ENCODE measurements at places on chromosomes 3 and 15.

DNA sequence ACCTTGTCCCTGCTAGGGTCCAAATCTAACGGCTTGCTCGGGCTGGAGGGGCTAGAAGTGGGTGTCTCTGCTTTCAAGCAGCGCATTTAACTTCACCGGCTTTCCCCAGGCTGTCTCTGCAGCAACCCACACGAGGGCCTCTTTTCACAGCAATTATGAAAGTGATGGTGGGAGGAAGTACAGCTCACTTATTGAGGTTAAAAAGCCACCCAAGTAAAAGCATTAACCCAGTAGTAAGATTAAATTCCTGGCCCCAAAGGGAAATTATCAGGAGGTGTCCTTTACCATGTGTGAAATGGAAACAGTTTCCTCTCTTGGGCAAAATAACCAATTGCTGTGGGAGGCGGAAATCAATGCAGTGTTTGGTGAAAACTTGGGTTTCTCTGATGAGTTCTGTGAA, 41.1 kb downstream of the NGRN start:
- no peak for DNase-seq

- DNase-seq: peak; percentile 35
Observed at GRCh38 chr3:131901686-131902085, 133.1 kb downstream of the CPNE4 start.

- DNase-seq: no peak
Observed at GRCh38 chr3:133197619-133198018, 159.4 kb downstream of the TMEM108 start.

DNA sequence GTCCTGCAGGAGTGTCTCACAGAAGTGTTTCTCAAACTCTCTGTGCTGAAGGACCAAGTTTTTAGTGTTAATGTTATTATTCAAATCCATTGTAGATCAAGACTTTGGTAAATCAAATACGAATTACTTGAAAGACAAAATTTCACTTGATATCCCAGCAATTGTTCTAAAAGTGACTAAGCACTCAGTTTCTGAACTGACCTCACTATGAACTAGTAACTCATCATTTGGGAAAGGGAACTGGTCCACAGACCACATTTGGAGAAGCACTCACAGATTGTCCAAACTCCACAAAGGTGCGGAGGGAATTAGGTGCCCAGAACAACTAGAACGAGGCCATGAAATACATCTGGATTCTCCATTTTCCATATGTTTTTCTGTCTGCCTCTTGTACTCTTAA, 25.6 kb downstream of the FAM43A start:
- no peak for DNase-seq

GRCh38 chr15:100856867-100857266, 22.8 kb upstream of the ALDH1A3 start:
- DNase-seq: no peak

- DNase-seq: peak; percentile 8
Observed at GRCh38 chr3:170584585-170585007, 1.3 kb downstream of the SLC7A14 start.

- no peak for DNase-seq
Observed at GRCh38 chr3:13465236-13465873, 14.8 kb upstream of the HDAC11 start.

DNA sequence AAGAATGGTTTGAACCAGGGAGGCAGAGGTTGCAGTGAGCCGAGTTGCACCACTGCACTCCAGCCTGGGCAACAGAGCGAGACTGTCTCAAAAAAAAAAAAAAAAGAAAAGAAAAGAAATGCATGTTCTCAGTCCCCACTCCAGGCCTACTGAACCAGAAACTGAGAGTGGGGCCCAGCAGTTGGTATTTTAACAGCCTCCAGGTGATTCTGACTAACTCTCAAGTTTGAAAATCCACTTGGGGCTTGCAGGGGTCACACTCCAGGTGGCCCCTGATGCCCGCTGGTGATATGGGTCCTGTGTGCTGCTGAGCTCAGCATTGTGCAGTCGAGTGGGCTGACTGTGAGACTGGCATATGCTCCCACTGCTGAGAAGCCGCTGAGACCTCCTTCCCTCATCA, 133.7 kb upstream of the C2CD4B start:
- no peak for DNase-seq

GRCh38 chr15:44598892-44599291, 61.9 kb downstream of the EIF3J start:
- DNase-seq: no peak

DNA sequence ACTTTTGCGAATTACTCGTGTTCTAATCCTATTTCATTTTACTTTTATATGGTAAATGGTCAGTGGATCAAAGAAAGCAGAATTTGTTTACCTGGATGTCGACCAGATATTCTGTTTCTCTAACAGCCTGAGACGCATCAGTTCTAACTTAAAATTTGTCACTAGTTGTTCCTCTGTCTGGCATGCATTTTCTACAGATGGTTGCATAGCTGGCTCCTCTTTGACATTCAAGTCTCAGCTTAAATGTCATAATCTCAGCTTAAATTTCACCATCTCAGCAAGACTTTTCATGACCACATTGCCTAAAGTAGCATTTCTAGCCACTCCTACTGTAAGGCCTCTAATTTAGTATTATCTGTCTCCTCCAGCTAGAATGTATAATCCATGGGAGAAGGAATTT, 609.3 kb downstream of the AGBL1 start:
- no peak for DNase-seq

DNA sequence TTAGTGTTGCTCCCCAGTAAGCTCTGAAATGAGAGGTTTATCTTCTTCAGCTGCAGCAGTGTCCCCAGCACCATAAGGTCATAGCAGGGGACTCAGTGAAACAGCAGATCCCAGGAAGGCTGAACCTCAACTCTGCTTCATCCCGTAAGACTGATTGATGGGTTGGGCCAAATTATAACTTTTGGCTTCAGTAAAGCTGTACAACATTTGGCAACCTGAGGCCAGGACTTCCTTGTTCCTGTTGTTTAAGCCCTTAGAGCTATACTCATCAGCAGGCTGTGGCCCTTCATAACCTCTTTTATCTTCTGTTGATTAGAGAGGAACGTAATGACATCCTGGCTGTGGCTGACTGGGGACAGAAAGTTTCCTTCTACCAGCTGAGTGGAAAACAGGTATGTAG, 29.0 kb downstream of the IFT122 start:
- no peak for DNase-seq

DNA sequence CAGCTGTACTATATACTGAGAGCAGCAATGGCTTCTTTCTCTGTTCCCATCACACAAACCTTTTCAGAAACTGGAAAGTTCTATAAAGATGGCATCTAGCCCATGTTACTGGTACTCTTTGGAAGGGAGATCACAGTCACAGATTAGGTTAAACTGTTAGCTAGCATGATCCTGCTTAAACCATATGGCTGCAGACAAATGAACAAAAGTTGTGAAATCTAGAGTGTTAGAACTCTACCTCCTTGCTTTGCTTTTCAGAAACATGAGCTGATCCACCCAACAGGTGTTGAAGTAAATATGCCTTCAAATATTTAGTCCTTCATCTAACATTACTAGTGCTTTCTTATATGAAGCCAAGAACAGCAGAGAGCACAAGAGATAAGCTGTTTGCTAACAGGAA, 102.6 kb downstream of the SNRK start:
- DNase-seq: no peak

DNA sequence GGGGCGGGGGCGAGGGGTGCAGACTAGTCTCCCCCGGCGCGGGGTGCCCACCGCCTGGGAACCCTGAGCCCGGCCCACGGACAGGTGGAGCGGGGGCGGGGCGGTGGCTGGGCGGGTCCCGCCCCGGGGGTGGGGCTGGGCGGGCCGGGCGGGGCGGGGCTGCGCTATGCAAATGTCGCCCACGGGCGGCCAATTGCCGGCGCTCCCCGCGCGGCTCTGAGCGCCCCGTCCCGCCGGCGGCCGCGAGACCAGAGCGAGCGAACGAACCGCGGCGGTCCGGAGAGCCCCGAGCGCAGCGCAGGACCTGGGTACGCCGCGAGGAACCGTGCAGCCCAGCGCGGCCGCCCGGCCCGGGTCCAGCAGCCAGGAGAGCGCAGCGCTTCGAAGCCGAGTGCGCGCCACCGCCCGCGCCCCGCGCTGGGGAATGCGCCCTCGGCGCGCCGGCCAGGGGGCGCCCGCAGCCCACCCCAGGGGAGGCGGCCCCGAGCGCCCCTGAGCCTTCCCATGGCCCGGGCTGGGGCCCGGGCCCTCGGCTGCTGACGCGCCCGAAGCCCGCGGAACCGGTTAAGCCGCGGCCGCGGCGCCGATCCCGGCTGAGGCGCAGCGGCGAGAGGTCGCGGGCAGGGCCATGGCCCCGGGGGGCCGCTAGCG, at the start of gene SEMA3F:
Gene SEMA3F (plus strand): TSS at position 485 of the 651 bp plus-strand sequence. CDS start 4,299 bp downstream, outside the sequence.
- no peak for DNase-seq

DNA sequence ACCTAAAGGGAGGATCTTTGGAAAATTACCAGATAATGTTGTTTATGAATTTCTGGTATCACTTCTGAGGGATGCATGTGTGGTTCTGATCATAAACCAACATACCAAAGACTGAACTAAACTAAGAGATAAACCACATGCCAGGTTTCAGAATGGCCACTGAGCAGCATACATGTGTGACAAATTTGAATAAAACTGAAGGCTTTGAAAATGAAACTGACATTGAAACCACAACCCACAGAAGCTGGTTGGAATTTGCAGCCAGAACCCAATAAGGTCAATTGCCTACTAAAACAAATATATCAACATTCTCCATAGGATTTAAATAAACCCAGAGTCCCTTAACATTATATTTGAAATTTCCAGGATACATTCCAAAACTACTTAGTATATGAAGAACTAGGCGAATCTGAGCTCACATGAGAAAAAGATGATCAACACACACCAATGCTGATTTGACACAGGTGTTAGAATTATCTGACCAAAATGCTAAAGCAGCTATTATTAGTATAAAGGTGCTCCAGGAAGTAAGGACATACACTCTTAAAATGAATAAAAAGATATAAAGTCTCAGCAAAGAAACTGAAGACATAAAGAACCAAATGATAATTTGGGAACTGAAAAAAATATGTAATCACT, 125.0 kb downstream of the ZNF280D start:
- peak; percentile 8 for DNase-seq

GRCh38 chr3:190404715-190405114, 16.8 kb downstream of the CLDN16 start:
- no peak for DNase-seq
